ENCODE measurements at places on chromosomes 6 and 20.
A peak's percentile ranks its signal among the peaks of the same experiment; 100 is the strongest.

DNA sequence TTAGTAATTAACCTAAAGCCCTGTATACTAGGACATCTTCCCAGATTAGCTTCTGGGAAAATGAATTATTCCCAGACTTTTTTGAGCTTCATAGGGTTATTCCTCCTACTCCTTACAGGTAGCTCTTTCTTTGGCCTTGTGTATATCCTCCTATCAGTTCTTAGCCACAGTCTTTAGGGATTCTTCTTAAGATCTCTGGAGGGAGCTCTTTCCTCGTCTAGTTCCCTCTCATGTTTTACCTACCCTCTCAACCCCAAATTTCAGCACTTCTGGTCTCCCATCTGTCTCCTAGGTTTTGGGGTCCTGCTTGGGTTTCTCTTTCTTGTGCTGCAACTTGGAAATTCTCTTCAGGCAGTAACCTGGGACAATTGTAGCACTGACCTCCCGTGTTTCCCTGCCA is 46.4 kb upstream of the SLC35B3 start:
- peak; percentile 36 for DNase-seq

DNA sequence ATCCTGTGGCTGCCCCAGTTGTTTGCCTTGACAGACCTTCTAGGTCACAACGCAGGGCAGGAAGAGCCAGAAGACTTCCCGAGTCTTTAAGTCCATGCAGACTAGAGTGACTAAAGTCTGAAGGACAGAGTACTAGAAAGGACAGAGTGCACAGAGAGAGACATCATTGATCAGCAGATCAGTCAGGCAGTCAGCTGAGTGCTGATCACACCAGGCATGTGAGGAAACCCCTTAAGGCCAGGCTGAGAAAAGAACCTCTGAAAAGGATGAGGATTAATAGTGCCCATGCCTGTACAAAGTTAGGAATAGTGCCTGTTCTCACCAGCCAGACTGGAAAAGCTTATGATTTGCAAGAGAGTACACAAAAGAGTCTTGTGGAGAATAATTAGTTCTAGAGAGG is 91.3 kb downstream of the CFAP61 start:
- no peak for DNase-seq

DNA sequence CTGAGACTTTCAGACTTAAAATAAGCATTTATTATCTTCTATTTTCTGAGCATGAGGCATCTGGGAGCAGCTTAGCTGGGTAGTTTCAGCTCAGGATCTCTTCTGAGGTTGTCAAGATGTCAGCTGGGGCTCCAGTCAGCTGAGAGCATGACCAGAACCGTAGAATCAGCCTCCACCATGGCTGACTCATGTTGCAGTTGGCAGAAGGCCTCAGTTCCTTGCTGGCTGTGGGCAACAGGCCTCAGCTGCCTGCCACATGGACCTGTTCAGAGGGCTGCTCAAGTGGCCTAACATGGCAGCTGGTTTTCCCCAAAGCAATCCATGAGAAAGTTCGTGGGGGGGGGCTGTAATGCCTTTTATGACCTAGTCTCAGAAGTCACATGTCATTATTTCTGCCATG is 142.3 kb downstream of the LY86 start:
- DNase-seq = no peak

DNA sequence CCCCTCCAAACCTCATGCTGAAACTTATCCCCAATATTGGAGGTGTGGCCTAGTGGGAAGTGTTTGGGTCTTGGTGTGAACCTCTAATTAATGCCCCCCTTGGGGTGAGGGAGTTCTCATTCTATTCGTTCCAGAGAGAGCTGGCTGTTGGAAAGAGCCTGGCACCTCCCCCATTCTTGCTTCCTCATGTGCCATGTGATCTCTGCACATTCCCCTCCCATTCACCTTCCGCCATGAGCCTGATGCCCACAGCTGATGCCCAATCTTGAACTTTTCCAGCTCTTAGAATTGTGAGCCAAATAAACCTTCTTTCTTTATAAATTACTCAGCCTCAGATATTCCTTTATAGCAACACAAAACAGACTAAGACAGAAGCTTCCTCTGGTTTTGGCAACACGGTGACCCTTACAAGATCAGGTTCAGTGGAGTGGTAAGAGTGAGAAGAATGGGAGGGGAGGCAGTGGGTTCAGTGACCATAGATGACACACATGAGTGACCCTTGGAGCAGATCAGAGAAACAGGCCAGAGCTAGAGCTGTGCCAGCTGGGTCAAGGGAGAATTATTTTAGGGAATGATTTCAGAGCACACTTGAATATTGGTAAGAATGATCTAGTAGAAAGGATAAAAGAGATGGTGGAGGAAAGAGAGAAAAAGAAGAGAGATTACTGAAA is 176.4 kb downstream of the LY86 start:
- DNase-seq = no peak

DNA sequence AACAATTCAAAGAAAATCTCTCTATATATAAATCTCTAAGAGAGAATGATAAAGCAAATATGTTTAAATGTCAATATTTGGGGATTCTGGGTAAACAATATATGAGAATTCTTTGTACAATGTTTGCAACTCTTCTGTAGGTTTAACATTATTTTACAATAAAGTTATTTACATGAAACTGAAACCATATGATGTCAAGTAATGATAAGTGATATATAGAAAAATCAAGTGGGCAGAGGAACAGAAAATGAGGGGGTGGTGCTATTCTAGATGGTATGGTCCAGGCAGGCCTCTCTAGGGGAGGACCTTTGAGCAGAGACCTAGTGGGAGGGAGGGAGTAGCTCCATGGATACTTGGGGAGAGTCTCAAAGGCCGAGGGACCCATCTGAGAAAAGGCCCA is 16.4 kb upstream of the SCRT2 start:
- no peak for DNase-seq

- DNase-seq = no peak
Measured at GRCh38 chr20:29876911-29877285, 1380.6 kb upstream of the DEFB115 start.

DNA sequence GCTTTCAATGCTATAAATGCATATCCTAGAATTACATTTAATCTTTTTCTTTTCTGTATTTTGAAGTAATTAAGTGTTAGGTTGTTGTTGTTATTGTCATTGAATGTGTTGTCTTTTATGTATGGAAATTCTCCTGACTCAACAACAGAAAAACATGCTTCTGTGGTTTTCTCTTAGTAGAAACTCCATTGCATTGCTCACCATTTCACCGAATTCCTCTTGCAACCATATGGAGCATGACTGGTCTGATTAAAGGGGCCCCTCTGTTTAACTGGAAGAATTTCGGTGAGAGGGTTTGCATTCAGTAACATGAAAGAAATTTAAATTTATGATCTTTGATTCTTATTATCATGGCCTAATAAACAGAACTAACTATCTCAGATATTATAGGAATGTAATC is 454.3 kb upstream of the JARID2 start:
- DNase-seq = no peak

DNA sequence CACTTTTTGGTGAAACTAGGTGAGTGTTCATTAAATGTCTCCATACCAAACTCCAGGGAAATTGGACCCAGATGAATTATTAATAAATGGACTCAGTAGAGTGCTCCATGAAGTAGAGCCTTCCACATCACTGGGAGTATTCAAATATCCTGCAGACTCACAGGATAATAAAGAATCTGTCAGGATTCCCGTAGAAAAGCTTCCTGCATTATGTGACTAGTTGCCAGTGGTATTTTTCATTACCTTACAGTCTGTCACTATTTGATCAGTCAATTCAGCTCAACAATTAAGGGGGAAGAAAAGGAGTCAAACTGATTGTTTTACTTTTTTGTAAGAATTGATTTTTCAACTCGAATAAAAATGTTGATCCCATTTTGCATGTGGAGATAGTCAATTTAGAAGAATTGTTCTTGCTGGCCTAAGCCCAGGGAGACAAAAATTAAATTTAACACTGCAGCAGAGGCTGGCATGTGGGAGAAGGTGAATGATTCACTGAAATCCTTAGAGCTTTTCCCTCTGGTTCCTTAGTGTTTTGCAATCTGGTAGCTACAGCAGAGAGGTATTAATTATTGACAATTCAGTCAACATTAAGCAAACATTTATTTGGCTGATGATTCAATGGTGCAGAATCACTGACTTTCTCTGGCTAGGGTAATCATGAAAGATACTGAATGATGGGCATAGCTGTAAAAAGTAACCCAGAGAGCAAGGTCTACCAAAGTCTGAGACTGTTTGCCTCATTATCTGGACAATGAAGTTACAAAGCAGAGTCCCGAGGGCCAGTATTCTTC is 442.4 kb downstream of the CD83 start:
- DNase-seq = no peak

- DNase-seq = no peak
Measured at GRCh38 chr6:24257282-24257681, 100.6 kb downstream of the DCDC2 start.

DNA sequence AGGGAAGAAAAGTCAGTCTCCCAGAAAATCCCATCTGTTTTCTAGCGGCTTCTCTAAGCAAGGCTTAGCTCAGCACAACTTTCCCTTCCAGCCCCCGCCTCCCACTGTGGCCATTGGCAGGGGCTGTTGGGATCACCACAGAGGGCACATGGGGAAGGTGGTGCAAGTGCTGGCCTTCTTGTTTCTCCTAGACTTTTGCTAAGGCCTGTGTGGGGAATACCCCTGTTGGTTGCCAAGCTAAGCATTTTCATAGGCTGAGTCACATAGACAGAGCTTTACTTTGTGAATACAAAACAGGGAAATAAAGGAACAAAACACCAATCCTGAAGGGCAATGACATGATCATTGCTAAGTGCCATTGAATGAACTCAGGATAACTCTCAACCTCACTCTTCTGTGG is 32.4 kb upstream of the TIAM2 start:
- DNase-seq = no peak

DNA sequence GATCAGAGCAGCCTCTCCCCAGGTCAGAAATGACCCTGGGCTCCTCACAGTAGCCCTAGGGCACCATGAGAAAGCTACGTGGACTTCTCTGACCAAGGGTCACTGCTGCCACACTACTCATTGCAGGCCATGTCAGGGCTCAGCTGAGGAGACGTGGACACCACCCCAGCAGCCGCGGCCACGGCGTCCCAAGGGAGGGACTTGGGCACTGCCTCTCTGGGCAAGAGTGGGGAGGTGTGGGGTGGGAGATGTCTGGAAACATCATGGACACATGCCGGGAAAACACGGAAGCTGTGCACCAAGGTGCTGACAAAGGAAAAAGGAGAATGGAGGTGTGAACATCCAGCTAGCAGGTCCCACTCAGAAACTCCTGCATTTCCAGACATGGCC is 9.0 kb downstream of the GMEB2 start:
- DNase-seq = no peak

DNA sequence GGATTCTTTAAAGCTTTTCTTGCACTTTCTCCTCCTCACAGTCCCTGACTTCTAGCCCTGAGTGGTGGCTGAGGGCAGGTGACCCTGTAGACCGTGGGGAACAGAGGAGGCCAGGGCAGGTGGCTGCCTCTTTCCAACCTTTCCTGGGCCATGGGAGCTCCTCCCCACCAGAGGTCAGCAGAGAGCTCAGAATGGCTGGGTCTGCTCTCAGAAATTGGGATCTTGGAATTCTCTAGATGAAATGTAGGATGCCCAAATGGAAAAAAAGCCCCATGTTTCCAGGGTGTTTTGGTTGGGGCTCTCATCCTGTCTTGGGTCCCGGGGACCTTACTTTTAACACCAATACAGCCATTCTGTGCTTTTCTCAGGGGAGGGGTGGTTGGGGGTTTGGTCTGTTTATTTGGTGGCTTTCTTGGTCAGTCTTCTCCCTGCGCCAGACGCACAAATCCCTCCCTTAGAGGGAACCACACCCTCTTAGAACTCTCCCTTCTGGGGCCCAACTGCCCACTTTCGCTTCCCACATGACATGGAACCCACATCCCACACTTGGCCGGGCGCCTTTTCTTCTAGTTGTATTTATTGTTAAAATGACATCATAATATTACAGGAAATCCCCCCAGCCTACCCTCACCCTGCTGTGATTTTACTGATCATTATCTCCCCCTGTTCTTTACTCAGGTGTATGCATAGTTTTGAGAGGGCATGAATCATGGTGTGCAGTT is 17.9 kb downstream of the GNAS start:
- DNase-seq = peak; percentile 79

- no peak for DNase-seq
Measured at GRCh38 chr6:89505847-89506246, 72.9 kb downstream of the ANKRD6 start.

DNA sequence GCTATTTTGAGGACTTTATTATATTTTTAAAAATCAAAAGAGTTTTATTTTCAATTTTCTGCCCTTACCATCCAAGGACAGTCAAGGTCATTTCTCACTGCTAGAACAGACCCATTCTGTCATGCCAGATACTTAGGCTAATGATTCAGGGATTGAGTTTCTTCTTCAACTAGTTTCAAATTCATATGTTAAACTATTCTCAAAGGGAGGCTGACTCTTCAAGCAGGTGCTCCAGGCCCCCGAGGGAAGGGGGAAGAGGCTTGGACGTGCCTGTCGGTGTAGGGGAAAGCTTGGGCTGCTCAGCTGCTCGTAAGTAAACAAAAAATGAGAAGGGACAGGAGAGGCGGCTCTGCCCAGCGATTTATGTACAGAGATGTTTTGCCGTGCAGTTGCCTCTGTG is 69.4 kb upstream of the MYLIP start:
- DNase-seq = no peak

DNA sequence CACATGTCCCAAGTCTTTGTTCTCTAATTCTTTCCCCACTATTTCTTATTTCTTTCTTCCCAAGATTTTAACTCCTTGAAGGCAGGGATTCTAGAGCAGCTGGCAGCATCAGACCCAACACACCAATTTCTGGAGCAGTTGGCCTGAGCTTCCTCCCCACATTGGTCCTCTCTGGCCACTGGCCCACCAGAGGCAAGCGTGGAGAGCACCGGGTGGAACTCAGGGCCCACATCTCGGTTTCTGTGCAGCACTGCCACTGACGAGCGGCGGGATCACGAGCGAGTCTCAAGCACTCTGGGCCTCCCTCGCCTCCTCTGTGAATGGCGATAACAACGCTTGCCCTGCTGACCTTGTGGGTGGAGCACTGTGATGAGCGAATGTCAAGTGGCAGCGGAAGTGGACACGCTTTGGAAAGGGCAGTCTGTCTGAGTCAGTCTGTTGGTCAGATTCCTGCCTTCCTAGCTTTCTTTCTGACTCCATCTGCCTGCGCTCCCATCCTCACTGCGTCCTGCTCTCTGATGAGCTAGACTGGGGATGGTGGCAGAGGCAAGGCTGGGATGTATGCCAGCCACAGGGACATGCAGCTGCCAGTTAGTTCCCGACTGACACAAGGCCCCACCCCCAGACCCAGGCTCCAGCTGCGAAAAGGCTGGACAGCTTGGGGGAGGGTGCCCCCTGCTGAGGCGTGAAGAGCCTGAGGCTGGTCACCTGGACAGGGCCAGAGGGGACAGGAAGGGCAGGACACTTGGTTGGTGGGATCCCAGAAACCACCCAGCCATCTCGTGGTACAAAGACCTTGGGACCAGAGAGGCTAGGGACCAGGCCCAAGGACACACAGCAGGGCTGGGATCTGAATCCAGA is 4.5 kb upstream of the SPDEF start:
- DNase-seq = no peak

Measured in HEK293T (cell line).